ENCODE measurements at places on chromosomes 2 and 18.

DNA sequence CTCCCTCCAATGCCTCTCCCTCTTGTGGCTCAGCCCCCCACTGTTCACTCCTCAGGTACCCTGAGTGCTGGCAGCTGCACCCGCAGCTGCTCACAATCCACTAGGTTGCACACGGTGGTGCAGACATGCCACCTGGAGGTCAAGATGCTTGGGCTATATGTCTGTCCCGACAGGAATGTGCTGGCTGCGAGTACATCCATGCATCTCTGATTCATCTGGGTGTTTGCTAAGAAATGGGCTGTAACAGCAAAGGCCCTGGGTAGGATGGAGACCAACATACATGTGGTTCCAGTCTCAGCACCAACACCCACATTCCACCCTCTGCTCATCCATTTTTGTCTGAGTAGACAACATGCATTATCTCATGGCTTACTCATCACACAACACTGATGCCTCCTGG, 31.3 kb downstream of the ANKMY1 start:
- no peak for DNase-seq

- DNase-seq: no peak
These were observed 296.9 kb upstream of the SALL3 start for GRCh38 chr18:78682716-78683115.

DNA sequence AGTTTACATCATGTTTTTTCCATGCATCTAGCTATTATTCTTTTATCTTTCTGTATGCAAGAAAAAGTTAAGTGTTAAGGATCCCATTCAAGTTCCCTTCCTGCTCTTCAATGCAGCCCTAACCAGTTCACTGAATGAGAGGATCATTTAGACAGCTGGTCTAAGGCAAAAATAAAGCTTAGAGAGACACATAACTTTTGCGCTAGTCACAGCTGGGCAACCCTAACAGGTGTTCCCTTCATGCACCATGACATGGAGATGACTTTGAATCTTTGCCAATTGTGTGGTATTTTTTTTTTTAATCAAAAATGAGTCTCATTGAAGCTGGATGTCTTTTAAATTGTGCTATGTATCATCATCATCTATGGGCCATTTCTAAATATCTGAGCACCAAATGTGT, 393.8 kb upstream of the CYRIA start:
- no peak for DNase-seq

DNA sequence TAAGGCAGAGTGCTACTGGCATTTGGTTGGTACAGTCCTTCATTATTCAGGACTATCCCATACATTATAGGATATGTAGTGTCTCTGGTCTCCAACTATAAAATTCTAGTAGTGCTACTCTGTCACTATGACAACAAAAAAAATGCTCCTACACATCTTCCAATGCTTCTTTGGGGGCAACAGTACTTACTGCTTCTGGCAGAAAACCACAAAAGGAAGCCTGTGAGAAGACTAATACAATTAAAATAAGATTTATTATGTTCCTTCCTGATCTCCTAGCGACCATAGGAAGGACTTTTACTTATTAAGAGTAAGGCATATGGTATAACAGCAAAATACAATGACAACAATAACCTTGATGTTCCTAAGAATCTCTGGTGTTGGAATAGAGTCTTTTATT, 48.4 kb upstream of the CPO start:
- no peak for DNase-seq
